ENCODE measurements at places on chromosomes 16 and 17.

GRCh38 chr17:57507828-57508227 is 237.3 kb downstream of the CCDC182 start:
- DNase-seq: no peak

DNA sequence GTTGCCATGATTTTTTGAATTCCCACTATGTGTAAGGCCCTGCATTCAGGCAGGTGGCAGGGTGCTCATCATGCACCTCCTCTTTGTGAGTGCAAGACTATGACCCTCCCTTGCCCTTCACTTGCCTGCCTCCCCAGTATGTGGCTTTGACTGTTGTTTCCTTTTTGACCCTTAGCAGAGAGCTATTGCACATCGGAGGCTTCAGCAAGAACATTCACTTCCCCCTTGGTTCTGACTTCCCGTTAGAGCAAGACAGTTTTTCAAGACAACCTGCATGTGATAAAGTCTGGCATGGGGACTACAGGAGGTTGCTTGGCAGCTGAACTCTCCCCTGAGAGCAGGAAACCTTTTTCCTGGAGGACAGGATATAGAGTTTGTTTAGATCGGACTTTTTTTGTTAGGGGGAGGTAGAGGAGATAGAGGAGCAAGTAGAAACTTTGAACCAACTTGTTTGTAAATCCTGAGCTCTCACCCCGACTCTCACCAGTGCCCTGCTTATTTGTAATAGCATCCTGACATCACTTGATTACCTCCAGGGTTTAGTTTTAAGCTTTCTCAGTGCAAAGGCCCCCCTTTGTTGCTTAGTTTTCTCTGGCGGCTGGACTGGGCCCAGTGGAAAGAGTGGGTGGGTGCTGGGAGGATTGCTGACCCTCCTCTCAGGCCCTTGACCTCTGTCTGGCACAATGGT is 34.3 kb downstream of the LIMD2 start:
- DNase-seq: no peak

DNA sequence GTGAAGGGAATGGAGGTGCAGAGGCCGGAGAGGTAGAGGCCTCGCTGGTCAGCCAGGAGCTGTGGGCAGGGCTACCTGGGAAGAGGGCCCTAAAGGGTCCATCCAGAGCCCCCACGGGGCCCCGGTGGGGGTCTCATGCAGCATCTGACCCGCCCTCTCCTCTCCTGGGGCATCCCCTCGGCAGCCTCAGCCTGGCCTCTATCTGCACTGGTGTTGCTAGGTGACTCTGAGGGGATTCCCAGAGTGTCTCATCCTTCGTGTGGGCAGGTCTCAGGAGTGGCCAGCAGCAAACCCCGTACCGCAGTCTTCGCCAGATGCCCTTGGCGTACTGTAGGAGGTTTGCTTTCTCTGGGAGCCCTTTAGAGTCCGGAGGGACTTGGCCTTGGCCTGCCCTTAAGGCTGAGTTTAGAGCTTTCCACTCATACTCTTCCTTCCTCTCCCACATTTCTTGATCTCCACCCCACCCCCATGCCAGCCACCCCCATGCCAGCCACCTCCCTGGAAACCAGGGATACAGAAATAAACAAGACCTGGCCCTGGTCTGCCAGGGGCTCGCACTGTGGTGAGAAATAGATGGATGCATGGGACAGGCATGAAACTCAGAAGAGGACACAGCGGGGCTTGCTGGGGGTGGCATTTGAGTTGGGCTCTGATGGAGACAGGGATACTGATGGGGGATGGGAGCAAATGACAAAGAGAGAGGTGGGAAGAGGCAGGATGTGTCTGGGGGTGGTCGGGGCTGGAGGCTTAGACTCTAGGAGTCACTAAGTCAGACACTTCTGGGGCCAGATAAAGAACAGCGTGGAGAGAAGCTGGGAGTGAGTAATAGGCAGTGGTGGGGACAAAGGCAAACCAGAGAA is 9.9 kb downstream of the SLC5A10 start:
- no peak for DNase-seq

DNA sequence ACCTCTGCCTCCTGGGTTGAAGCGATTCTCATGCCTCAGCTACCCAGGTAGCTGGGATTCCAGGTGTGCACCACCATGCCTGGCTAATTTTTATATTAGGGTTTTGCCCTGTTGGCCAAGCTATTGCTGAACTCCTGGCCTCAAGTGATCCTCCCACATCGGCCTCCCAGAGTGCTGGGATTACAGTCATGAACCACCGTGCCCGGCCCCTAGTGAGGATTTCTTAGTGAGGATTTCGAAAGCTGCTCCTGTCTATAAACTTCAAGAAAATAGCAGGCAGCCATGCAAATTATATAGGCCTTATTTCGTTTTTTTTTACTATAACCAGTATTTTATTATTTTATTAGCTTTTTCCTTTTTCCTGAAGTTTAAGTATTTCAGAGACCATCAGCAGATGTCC is 41.6 kb downstream of the EPN2 start:
- DNase-seq: no peak

DNA sequence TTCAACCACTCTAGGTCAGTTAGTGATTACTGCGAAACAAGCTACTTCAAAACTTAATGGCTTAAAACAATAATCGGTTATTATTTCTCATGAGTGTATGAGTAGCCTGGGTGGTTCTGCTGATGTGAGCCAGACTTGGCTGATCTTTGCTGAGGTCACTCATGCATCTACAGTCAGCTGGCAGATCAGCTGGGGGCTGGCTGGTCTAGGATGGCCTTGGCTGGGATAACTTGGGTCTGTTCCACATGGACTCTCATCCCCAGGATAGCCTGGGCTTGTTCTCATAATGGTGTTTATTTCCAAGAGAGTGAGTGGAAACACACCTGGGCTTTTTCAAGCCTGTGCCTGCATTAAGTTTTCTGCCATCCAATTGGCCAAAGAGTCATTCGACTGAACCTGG is 13.0 kb downstream of the CCDC182 start:
- no peak for DNase-seq

DNA sequence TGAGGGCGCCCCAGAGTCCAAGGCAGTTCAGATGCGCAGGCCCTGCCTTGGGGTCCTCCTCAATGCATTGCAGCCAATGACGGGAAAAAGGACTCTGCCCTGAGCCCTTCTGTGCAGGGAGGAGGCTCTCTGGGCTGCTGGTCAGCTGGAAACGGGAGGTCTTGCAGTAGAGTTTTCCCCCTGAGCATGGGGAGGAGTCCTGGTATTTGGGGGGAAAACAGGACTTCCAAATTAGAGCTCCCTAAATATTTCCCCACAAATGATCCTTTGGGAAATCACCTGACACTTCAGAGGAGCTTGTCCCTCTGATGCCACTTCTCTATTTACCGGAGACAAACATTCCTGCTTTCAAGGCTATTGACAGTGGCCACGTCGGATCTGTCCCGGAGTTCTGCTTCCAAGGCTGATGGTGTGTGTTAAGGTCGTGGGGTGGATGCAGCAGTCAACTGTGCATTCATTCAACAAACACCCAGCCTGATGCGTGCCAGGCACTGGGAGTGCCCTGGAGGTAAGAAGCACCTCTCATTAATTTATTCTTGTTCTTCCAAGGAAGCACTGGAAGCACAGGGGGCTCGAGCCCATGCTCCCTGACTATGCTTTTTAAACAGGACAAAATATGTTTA is 73.0 kb upstream of the DNAH17 start:
- DNase-seq: no peak

- DNase-seq: no peak
Observed at GRCh38 chr16:15817446-15817845, 39.4 kb downstream of the MYH11 start.

DNA sequence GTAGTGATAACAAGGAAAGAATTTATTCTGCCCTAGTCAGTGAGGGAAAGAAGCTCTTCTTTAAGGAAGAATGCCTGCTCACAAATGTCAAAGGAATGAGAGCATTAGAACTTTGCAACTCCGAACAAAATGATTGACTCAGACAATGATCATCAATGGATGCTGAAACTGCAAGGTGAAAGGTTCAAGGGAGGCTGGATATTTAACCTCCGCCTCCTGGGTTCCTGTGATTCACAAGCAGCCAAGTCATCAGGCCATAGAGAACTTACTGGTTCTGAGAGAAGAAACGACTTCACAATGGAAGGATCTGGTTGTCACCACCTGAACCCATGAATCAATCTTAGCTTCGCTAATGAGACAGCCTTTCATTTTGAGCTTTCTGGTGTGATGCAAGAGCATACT is 16.0 kb upstream of the SCNN1B start:
- peak; percentile 65 for DNase-seq

DNA sequence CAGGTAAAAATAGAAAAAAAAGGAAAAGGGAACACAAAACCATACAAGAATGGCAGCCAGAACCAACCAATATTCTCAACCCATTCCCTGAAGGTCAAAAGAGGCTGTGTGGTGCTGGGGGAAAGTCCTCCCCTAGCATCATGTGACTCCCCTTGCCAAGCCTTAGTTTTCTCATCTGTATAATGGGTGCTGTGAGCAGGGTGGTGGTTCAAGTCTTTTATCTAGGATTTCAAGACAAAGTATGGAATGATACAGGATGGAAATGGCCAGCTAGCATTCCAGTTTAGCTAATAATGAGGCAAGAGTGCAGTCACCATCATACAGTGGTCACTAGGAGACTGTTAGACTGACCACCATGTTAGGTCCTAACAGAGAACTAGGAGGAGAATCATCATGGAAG is 20.7 kb downstream of the PSMB3 start:
- DNase-seq: no peak

GRCh38 chr16:1182316-1182671 is 29.4 kb downstream of the CACNA1H start:
- peak; percentile 68 for DNase-seq

DNA sequence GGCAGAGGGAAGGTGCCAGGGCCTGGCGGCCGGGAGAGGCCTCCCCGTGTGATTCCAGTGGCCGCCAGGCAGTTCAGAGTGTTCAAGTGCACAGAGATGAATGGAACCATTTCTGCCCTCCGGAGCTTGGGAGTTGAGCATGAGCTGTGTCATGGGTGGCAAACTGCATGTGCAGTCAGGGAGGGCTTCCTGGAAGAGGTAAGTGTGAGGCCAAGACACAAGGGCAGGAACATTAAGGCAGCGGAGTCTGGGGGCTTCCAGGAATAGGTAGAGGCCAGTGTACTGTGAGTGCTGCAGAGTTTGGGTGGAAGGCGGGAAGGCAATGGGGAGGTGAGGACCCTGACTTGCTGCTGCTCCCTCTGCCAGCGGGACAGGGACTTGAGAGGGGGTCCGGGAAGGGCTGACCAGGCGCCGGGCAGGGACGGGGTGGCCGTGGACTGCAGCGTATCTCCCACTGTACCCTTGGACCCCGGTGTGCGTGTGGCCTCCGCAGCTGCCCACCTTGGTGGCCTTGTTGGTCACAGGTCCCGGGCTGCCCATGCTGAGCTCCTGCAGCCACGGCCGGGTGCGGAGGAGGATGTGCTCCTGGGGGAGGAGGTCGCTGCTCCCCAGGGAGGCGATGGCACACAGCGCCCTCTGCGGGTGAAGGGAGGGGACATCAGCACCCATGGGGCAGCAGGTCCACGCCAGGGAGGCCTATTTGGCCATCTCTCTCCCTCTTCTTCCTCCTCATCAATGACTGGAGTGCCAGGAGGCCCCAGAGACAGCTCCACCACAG is 7.5 kb upstream of the CEP131 start:
- DNase-seq: no peak

- DNase-seq: no peak
Observed at GRCh38 chr16:77868478-77868877, 80.1 kb downstream of the VAT1L start.

GRCh38 chr17:58487589-58488427 is at the start of gene HSF5:
Gene HSF5, minus strand, starts transcription at chr17:58488408. Its CDS starts 134 bp downstream, at chr17:58488274.
- no peak for DNase-seq

DNA sequence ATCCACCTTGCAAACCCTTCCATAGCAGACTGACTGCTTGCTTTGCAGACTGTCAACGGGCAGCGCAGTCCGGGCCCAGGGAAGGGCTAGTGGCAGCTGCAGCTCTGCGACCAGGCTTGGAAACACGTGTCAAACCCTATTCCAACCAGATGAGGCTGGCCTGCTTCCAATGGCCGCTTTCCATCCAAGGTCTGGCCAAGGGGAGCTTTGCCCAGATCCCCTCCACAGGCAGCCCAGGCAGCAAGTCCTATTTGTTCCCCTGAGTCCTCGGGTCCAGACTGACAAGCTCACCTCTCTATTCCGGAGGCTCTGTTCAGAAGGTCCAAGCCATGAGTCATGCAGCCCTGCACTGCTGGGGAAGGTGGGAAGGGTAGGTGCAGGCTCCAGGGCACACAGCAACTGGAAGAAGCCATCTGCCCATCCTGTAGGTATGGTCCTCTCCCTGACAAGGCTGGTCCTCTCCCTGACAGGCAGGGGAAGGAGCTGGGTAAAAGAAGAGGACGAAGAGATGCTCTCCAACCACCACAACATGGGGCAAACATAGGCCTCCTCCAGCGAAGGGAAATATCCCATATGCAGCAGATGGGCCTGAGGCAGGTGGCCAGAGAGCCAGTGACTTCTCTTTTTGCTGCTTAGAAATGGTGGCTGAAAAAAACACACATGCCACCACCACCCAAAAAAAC is 22.6 kb upstream of the AXIN2 start:
- no peak for DNase-seq

- DNase-seq: no peak
Observed at GRCh38 chr17:15048381-15048780, 216.7 kb downstream of the PMP22 start.

- peak; percentile 39 for DNase-seq
Observed at GRCh38 chr16:81707411-81708265, 71.5 kb upstream of the PLCG2 start.

DNA sequence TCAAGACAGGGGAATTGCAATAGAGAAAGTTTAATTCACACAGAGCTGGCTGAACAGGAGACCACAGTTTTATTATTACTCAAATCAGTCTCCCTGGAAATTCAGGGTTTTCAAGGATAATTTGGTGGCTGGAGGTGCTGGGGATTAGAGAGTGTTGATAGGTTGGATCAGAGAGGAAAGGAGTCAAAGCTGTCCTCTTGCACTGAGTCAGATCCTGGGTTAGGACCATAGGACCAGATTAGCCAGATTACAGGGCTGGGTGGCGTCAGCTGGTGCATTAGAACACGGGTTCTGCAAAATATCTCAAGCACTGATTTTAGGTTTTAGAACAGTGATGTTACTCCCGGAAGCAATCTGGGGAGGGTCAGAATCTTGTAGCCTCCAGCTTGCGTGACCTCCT is 1.8 kb upstream of the NSMCE1 start:
- DNase-seq: no peak

- no peak for DNase-seq
Observed at GRCh38 chr17:33369149-33369548, 76.1 kb upstream of the ASIC2 start.

DNA sequence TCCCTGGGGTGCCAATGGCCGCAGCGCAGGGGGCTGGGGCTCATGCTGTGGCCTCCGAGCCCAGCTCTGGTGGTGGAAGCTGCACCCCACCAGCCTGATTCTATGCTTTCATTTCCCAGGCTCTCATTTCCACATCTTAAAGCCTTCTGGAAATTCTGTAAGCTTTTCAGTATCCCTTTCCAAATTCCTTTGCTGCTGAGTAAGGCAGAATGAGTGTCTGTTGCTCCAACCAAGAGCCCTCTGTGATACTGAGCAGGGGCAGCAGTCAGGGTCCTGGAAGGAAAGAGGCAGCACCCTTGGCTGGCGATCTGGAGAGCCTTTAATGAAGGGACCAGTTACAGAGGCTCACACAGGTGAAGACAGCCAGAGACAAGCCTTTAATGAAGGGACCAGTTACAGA is 79.5 kb upstream of the FOXF1 start:
- DNase-seq: no peak

All from LHCN-M2 (cell line).